ENCODE measurements at places on chromosomes 5 and 9.

GRCh38 chr9:5910413-5911057 lies 19.8 kb downstream of the MLANA start:
- DNase-seq, result no peak

- no peak for DNase-seq
Measured at GRCh38 chr5:14501353-14502293, 80.0 kb upstream of the OTULINL start.

GRCh38 chr9:74772121-74772520 lies 115.6 kb downstream of the TRPM6 start:
- DNase-seq, result no peak

GRCh38 chr5:10648806-10649665 lies 85.2 kb downstream of the ANKRD33B start:
- DNase-seq, result no peak

DNA sequence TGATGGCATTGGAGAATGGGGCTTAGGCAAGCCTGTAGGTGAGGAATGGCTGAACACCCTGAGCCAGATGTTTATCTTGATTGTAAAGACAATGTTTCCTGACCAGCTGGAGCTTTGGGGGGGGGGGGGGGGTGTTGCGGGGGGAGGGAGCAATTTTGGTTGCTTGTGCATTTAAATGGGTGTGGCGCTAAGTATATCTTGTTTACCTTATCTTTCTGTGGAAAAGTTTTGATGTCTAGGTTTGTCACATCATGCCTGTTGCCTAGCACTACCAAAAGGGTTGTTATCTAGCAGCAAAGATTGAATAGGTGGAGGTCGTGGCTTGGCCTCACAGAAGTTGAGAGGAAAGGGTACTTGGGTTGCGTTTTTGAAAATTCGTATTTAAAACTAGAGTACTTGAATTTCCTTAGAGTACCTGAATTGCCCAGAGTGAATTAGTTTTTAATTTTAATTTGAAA lies 1.3 kb downstream of the SMAD5 start:
- no peak for DNase-seq

- DNase-seq, result peak; percentile 58
Measured at GRCh38 chr9:35611230-35611797, 6.3 kb downstream of the TESK1 start.

DNA sequence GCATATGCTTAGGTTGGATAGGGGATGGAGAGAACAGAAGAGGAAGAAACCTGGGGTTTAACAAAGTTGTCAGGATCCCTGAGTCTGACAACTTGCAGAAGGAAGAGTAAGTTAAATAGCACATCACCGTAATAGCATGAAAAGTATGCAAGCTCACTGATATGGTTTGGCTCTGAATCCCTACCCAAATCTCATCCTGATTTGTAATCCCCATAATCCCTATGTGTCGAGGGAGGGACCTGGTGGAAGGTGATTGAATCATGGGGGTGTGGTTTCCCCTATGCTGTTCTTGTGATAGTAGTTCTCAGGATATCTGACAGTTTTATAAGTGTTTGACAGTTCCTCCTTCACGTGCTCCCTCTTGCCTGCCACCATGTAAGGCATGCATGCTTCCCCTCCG lies 193.3 kb downstream of the PSAT1 start:
- no peak for DNase-seq

DNA sequence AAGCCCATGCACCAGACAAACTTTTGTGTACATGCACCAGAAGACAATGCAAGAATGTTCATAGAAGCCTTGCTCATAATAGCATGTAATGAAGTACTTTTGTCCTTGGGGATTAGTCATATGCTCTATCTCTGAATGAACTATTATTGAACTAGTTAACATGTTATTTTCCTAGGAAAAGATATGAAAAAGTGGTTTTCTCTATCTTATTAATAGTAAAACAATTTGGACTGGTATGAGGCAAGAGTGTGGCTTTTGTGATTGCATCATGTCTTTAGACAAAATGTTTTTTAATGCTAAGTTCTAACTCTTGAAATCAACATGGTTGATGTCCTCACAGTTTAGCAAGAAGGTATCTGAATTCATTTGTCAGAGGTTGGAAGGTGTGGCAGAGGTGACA lies 55.7 kb upstream of the SPDL1 start:
- no peak for DNase-seq

GRCh38 chr5:89036704-89037489 lies 153.9 kb upstream of the MEF2C start:
- DNase-seq, result peak; percentile 22

GRCh38 chr5:174221436-174221835 lies 175.9 kb downstream of the NSG2 start:
- DNase-seq, result no peak

DNA sequence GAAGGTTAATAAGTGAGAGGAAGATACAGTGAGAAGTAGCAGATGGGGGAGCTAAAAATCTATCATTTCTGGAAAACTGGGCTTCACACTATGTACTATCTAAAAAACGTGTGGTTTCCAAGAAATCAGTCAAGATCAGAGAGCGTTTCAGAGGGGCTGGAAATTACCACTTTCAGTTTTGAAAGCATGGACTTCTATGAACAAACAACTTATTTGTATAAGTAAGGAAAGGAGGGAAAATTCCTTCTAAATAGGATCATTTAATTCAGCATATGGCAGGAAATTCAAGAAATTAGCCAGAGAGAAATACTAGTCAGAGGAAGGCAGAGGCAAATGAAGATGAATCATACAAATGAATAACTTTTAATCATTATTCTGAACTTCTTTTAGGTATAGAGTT lies 11.3 kb downstream of the TNC start:
- DNase-seq, result no peak

GRCh38 chr5:158344376-158344775 lies 485.4 kb upstream of the CLINT1 start:
- DNase-seq, result no peak

- DNase-seq, result peak; percentile 29
Measured at GRCh38 chr5:130141659-130142320, 237.5 kb downstream of the CHSY3 start.

- DNase-seq, result no peak
Measured at GRCh38 chr9:73579823-73580222, 428.2 kb downstream of the ANXA1 start.

GRCh38 chr5:88881571-88881971 lies 1.4 kb downstream of the MEF2C start:
- DNase-seq, result no peak

DNA sequence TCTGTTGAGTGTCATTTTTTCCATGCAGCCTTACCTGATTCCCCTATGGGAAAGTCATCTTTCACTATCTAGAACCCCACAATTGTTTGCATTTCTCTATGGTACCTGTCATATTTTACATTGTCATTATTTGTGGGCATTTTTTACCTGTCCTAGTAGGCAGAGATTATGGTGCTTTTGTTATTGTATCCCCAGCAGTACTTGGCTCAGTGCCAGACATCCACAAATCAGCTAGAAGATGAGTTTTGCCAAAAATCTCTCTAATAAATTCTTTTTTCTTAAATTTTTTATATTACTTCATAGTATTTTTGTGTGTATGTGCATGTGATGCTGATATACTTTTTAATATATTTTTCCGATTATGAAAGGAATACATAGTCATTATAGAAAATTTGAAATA lies 13.2 kb downstream of the GARNL3 start:
- DNase-seq, result no peak

DNA sequence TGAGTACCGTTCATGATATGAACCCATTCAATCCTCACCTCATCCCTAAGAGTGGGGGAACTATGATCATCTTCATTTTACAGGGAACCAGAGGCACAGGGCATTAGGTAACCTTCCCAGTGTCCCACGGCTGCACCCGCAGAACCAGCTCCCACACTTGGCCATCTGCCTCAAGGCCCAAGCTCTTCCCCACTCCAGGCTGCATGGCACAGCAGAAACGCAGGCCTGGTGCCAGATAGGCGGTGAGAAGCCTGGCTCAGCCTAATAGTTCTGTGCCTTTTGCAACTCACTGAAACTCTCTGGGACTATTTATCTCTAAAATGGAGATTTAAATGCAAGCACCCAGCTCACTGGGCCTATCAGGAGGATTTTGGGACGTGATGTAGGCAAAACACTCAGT lies 90.8 kb upstream of the ZNF618 start:
- DNase-seq, result no peak

GRCh38 chr5:171676286-171676944 lies 109.2 kb upstream of the SMIM23 start:
- no peak for DNase-seq

DNA sequence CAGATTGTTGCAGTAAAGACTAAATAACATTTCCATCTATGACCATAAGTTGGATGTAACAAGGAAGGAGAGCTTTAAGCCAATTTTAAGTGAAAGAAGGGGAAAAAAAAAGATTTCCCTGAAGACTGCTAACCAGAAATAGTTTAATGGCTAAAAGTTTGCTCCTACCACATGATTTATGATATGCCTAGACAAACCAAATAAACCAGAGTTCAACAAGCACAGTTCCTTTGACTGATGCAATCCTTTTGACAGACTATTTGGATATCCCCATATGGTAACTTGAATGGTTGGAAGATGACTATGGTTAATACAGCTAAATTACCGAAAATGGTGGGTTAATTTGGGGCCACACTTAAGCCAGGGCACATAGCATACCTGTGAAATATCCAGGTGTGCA lies 338.5 kb downstream of the CETN3 start:
- no peak for DNase-seq

- no peak for DNase-seq
Measured at GRCh38 chr5:65873181-65873750, 53.1 kb upstream of the ERBIN start.

DNA sequence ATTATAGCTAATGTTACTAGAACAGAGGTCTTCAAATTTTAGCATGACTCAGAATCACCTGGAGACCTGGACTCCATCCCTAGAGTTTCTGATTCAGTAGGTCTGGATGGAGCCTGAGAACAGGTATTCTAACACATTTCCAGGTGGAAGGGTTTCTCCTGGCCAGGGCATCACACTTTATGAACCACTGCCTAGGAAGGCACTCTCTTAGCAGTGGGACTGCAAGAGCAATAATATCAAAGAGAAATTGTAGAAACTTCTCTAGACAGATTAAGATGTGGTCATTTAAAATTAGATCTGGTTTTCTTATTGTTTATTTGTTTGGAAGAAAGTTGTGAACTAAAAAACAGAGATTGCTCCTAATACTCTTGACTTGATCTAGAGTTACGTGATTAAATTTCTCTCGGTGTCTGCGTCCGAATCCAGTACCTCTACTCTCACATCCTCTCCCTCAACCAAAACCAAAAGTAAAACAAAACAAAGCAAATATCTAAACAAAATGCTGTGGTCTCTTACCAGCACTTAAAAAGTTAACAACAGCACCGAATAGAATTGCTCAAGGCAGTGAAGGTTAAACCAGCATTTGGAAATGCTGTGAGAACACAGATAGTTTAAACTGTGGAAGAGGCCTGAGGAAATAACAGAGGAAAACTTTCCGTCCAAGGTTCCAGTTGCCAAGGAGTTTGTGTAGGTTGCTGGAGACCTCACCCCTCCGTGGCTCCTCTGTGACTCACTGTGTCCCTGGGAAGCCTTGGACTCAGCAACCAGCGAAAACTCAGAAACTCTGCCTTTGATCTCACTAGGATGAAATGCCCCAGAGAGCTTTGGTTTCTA lies 193.4 kb downstream of the ARRDC3 start:
- peak; percentile 51 for DNase-seq

GRCh38 chr9:16551692-16552091 lies 318.8 kb downstream of the BNC2 start:
- DNase-seq, result no peak

DNA sequence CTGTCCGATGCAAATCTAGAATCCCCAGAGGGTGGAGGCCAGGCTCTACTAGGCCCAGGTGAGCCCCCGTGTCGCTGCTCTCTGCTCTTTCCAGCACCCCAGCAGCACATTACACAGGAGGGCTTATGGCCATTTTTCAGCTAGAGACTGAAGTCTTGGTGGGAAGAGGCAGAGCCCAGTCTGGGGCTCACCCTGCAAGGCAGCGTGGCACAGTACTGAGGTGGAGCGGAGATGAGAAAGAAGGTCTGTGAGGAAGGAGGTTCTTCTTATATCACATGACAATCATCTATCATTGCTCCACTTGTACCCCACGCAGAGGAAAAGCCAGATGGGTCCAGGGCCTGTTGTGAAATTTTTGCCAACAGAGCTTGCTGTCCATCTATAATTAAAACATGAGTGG lies 10.0 kb upstream of the KIF12 start:
- DNase-seq, result no peak

DNA sequence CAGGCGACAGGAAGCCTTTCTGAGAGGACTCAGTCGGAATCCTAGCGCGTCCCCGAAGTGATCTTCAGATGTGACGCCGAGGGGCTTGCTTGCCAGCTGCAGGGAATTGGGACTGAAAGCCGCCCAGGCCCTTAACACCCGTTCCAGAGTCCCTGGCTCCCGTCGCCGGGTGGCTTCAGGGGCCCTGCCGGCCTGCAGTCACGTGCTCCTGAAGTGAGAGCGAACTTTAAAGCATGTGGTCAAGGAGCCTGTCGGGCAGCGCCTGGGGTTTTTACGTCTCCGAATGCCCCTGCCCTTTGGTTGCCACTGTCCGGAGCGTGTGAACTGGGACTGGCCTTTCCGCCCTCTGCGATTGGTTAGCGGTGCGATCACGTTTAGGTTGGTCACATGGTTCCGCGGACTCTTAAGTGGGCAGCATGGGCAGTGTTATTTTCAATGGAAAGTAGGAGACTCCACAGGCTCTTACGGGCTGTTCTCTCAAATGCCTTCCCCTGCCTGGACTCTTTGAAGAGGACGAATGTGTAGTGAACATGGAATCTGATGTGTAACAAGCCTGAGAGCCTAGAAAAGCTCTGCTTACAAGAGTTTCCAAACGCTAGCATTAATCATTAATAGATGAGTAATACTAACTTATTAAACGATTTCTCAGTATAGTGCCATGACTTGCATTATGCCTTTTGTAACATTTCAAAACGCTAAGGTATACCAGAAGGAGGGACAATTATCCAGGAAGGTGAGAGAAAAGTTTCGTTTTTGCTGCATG lies 1.9 kb downstream of the VLDLR start:
- DNase-seq, result peak; percentile 8

- peak; percentile 56 for DNase-seq
Measured at GRCh38 chr5:137619191-137619870, 116.6 kb downstream of the KLHL3 start.

GRCh38 chr9:93908591-93909241 lies 46.4 kb downstream of the BARX1 start:
- DNase-seq, result no peak

GRCh38 chr5:123611406-123611709 lies 99.4 kb downstream of the CSNK1G3 start:
- DNase-seq, result no peak

GRCh38 chr5:166340039-166340438 lies 1951.4 kb upstream of the WWC1 start:
- DNase-seq, result peak; percentile 40

DNA sequence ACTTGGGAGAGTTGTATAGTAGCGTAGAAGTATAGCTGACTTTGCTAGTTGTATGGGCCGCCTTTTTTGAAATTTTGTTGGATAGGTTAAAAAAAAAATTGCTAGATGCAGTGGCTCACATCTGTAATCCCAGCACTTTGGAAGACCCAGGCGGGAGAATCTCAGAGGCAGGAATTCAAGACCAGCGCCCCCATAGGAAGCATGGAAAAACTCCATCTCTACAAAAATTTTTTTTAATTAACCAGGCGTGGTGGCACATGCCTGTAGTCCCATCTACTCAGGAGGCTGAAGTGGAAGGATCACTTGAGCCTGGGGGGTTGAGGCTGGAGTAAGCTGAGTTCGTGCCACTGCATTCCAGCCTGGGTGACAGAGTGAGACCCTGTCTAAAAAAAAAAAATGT lies 59.2 kb downstream of the SMC5 start:
- no peak for DNase-seq
